ENCODE measurements at places on chromosomes 5 and 9.

DNA sequence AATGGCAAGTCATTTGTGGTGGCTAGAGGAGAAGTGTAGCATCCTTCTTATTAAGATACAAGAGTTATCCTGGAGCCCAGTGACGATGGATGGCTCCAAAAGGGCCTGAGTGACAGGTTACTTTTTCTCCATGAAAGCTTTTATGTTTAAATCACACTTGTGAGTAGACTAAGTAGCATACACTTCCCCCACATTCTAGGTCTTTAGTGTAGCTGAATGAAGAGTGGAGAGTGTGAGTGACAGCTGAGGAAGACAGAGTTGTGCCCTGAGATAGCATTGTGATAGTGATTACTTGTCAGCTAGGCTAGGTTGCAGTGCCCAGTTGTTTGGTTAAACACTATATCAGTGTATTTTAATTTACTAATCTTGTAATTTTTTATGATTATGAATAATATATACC is 337.8 kb downstream of the TENT4A start:
- H3K27ac ChIP-seq, result no peak overlapping the region
- no peaks in the 10 kb centered on the region for H3K27me3 ChIP-seq
- H3K4me1 ChIP-seq, result no peaks in the 10 kb centered on the region
- H3K4me3 ChIP-seq, result no peak overlapping the region
- no peak for DNase-seq
- no peaks in the 10 kb centered on the region for H3K36me3 ChIP-seq

- H3K27me3 ChIP-seq, result no peaks in the 10 kb centered on the region
- peaks cover 86% of the 10 kb centered on the region for H3K4me1 ChIP-seq
- no peak overlapping the region for H3K4me3 ChIP-seq
- no peak for DNase-seq
Observed at GRCh38 chr9:131674425-131675421, 65.2 kb downstream of the RAPGEF1 start.

DNA sequence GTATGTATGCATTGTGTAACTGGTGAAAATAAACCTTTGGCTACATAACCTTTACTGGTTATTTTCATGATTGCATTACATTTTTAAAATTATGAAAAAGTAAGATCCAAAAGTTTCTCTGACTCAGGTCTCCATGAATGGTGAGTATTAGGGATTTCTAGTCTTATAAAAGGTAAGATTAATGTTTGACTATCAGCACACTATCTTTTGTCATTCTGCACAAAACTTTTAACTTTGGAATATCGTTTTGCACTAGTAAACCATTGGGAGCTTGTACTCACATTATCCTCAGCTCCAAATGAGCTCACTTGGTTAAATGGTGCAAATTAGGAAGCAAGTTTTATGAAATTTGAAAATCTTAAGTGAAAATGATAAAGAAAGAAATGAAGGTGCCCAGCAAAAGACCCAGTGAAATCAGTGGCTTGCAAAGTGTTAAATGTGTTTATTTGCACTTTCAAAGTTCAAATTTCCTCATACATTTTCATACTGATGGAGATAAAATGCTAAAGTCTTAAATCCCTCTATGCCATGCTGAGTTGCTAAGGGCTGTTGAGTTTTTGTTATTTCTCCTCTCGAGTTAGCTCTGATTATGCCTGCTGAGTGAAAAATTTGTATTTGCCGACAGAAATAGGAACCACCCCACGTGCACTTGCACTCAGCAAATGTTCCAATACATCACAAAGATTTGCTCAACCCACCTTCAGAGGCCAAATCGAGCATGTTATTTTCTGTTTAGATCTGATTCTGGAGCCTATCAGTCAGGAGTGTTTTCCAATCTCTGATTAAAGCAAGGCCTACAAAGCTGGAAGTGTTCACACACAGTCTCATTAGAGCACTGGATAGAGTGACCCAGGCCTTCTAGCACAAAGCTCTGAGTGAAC is 885.7 kb downstream of the NR2F1-AS1 start:
- H3K4me3 ChIP-seq, result no peak overlapping the region
- H3K4me1 ChIP-seq, result no peaks in the 10 kb centered on the region
- H3K27ac ChIP-seq, result no peak overlapping the region
- DNase-seq, result no peak

GRCh38 chr5:142324136-142324870 is 518 bp downstream of the SPRY4 start:
- peak overlapping the region; percentile 95 for H3K27ac ChIP-seq
- peak overlapping the region; percentile 63 for H3K4me3 ChIP-seq
- peak; percentile 73 for DNase-seq
- no peaks in the 10 kb centered on the region for H3K36me3 ChIP-seq

- no peak overlapping the region for H3K27ac ChIP-seq
- H3K36me3 ChIP-seq, result no peaks in the 10 kb centered on the region
- H3K4me1 ChIP-seq, result no peaks in the 10 kb centered on the region
- DNase-seq, result no peak
Observed at GRCh38 chr9:85414390-85414789, 327.4 kb downstream of the AGTPBP1 start.

DNA sequence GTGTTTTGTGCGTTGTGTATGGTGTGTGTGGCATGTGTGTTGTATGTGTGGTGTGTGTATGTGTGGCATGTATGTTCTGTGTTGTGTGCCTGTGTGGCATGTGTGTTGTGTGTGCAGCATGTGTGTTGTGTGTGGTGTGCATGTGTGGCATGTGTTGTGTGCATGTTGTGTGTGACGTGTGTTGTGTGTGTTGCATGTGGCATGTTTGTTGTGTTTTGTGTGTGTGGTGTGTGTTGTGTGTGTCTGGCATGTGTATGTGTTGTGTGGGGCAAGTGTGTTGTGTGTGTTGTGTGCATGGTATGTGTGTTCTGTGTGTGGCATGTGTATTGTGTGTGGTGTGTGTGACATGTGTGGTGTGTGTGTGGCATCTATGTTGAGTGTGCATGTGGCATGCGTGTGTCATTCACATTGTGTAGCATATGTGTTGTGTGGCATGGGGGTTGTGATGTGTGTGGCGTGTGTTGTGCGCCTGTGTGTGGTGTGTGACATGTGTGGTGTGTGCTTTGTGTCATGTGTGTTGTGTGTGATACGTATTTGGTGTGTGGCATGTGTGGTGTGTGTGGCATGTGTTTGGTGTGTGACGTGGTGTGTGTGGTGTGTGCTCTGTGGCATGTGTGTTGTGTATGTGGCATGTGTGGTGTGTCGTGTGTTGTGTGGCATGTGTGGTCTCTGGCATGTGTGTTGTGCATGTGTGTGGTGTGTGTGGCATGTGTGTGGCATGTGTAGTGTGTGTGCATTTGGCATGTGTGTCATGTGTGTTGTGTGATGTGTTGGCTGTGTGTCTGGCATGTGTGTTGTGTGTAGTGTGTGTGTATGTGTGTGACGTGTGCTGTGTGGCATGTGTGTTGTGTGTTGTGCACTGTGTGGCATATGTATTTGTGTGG is 46.6 kb upstream of the IRX4 start:
- no peak for DNase-seq
- H3K4me3 ChIP-seq, result no peak overlapping the region
- H3K27me3 ChIP-seq, result peaks cover 58% of the 10 kb centered on the region
- no peak overlapping the region for H3K27ac ChIP-seq

DNA sequence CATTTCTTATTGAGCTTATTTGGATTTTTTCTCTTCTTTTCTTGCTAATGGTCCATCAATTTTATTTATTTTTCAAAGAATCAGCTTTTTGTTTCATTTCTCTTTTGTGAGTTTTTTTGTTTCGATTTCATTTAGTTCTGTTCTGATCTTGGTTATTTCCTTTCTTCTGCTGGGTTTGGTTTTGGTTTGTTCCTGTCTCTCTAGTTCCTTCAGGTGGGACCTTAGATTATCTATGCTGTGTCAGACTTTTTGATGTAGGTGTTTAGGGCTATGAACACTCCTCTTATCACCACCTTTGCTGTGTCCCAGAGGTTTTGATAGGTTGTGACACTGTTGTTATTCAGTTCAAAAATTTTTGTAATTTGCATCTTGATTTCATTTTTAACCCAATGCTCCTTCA is 119.8 kb downstream of the GABRG2 start:
- no peak overlapping the region for H3K27ac ChIP-seq
- no peak overlapping the region for H3K4me3 ChIP-seq
- DNase-seq, result no peak
- H3K36me3 ChIP-seq, result no peaks in the 10 kb centered on the region

GRCh38 chr5:102561894-102562760 is 63.3 kb upstream of the SLCO6A1 start:
- H3K36me3 ChIP-seq, result no peaks in the 10 kb centered on the region
- H3K27me3 ChIP-seq, result no peaks in the 10 kb centered on the region
- no peaks in the 10 kb centered on the region for H3K4me1 ChIP-seq
- peak; percentile 60 for DNase-seq

DNA sequence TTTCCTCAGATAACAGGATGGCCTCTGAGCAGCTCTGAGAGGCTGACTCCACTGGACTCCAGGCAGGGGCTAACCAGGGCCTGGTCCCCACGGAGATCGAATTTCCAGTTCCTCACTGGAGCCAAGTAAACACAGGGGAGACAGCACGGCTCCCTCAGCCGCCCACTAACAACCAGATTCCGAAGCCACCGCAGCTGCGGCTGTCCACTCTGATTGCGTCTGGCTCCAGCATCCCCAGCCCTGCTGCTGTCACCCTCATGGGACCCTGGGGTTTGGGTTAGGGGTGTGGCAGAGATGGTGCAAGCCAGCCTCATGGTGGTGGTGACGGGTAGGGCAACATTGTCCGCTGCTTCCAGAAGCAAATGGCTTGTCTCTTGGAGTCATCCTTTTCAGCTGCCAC is 172.6 kb downstream of the RGS3 start:
- no peak overlapping the region for H3K4me3 ChIP-seq
- H3K27me3 ChIP-seq, result no peaks in the 10 kb centered on the region
- peak; percentile 52 for DNase-seq

GRCh38 chr5:109003928-109004327 is 256.2 kb downstream of the FER start:
- H3K4me3 ChIP-seq, result no peak overlapping the region
- DNase-seq, result no peak
- no peaks in the 10 kb centered on the region for H3K36me3 ChIP-seq
- H3K27me3 ChIP-seq, result no peaks in the 10 kb centered on the region
- H3K4me1 ChIP-seq, result no peaks in the 10 kb centered on the region
- no peak overlapping the region for H3K27ac ChIP-seq

DNA sequence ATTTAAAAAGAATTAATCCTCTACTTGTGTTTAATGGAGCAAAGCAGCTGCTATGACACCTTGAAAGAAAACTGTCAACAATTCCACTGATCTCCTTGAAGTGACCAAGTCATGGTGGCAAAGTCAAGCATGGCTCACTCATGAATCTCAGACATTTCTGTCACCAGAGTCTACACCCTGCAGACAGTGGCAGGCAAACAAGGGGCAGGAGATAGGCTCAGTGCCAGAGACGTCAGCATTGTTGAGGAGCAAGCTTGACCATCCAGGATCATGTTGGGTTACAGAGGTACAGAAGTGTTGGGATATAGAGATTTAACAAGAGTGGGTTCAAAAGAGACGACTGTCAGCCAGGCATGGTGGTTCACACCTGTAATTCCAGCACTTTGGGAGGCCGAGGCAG is 16.1 kb upstream of the VPS13A start:
- H3K27ac ChIP-seq, result no peak overlapping the region
- H3K4me1 ChIP-seq, result no peaks in the 10 kb centered on the region
- H3K27me3 ChIP-seq, result no peaks in the 10 kb centered on the region
- no peaks in the 10 kb centered on the region for H3K36me3 ChIP-seq
- no peak for DNase-seq
- H3K4me3 ChIP-seq, result no peak overlapping the region

- H3K27me3 ChIP-seq, result no peaks in the 10 kb centered on the region
- no peak overlapping the region for H3K4me3 ChIP-seq
- peaks cover 27% of the 10 kb centered on the region for H3K36me3 ChIP-seq
Observed at GRCh38 chr9:129981180-129981907, 61.6 kb downstream of the FNBP1 start.

DNA sequence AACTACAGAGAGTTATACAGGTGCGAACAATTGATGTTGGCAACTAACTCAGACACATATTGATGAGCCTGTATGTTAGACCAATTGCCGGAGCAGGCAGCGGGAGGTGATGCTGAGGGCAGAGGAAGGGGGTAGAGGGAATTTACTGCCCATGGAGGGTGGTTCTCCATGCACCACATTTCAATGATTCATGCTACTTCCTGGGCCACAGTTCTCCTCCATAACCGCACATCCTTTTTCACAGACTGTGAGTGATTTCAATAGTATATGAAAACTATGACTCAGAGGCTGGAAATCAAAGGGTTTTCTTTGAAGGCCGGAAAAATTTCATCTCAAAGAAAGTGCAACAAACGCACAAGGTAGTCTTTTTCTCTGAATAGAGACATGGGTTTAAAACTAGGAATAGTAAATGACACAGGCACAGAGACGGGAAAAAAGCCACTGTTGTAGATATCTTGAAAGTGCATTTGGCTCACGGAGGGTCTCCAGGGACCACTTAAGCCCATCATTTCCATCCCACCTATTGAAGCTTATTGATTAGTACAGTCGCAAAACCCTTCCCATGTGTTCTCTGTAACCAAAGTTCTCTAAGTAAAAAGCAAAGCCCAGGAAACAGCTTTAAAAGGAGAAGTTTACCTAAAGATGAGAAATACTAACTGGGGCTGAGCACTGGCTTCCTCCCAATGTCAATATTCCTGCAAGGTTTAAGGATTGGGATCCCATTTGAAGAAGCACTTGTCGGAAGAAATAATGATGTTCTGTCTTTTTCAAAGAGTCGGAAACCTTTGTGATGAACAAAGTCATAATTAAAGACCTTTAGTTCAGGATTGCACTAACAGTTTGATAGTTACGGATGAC is 28.0 kb upstream of the ADAM19 start:
- H3K36me3 ChIP-seq, result no peaks in the 10 kb centered on the region
- no peak overlapping the region for H3K27ac ChIP-seq
- H3K27me3 ChIP-seq, result no peaks in the 10 kb centered on the region
- no peaks in the 10 kb centered on the region for H3K4me1 ChIP-seq

DNA sequence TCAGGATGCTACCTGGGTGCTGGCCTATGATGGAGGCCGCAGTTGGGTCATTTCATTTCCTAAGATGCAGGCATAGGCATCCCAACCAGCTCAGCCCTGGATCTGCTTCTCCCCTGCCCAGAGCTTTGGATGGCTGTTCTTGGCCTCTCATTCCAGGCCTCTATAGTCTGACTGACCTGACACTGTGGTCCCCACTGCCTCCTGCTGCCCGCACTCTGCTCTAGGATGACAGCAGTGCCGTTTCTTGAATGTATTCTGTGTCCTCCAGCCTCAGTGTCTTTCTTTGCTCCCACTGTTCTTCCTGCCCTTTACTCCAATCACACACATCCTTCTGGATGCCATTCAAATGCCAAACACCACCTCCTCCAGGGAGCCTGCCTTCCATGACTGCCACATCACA is 235.7 kb downstream of the HSPA4 start:
- no peaks in the 10 kb centered on the region for H3K27me3 ChIP-seq
- no peak for DNase-seq
- H3K27ac ChIP-seq, result no peak overlapping the region
- H3K4me3 ChIP-seq, result no peak overlapping the region
